CD8-positive, alpha-beta memory T cell (primary cell): ENCODE measurements at places on chromosomes 7 and 10.

GRCh38 chr7:106944035-106944665 is 79.1 kb downstream of the PIK3CG start:
- DNase-seq = no peak

- no peak for DNase-seq
Measured at GRCh38 chr10:114347791-114348190, 56.5 kb downstream of the AFAP1L2 start.

GRCh38 chr7:115005953-115006352 is 84.1 kb downstream of the MDFIC start:
- no peak for DNase-seq

- no peak for DNase-seq
Measured at GRCh38 chr10:99965700-99966099, 44.0 kb downstream of the DNMBP start.

DNA sequence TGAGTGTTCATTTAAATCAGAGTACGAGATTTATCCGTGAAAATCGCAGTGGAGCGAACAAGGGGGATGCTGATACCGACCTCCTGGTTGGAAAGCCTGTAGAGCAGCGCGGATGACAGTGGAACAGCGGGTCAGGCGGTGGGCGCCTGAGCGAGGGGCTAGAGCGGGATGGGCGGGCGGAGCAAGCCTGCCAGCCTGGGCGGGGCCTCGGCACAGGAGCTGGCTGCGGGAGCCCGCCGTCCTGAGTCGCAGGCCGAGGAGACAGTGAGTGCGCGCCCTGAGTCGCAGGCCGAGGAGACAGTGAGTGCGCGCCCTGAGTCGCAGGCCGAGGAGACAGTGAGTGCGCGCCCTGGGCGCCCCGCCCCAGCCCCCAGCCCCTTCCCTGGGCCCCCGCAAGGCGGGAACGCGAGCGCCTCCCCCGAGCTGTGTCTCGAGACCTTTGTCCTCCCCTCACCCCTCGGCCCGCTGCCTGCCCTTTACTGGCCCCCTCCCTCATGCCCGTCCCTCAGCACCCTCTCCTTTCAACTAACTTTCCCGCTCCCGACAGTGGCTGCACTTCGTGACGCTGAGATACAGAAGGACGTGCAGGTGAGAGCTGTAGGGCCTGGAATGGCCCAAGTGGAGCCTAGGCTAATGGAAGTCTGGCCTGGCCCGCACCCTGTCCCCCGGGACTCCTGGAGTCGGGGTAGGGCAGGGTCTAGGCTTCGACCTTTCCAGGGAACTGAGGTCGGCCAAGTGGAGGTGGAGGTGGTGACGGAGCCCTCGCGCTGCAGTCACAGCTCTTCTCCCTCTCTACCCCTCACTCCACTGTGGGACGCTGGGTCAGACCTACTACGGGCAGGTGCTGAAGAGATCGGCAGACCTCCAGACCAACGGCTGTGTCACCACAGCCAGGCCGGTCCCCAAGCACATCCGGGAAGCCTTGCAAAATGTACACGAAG is at the start of gene AS3MT:
Gene AS3MT, plus strand, starts transcription at position 213 of the 941 bp plus-strand sequence. Its CDS starts 123 bp downstream, at position 336.
- no peak for DNase-seq
